ENCODE measurements at places on chromosomes 3 and 15. TPM values are rescaled to one million over a fixed set of nuclear protein-coding genes. Genes with fewer than 3 reads are reported as not detected.

KBTBD13 gene
- polyA plus RNA-seq: 2.3 TPM

KLHL6 gene
- polyA plus RNA-seq: 1.6 TPM

TF gene
- polyA plus RNA-seq: 1.6 TPM

MOBP gene
- 0.03 TPM for polyA plus RNA-seq

BDH1 gene
- polyA plus RNA-seq: 2.2 TPM

GOLGA6D gene
- polyA plus RNA-seq: 0.16 TPM

GPX1 gene
- 81.4 TPM for polyA plus RNA-seq

ST6GAL1 gene
- 15.7 TPM for polyA plus RNA-seq

STRA6 gene
- polyA plus RNA-seq: 1.9 TPM

LDHAL6B gene
- polyA plus RNA-seq: not detected

BFSP2 gene
- not detected for polyA plus RNA-seq

ZNF717 gene
- 7.1 TPM for polyA plus RNA-seq

SCN11A gene
- 3.9 TPM for polyA plus RNA-seq

PRSS50 gene
- not detected for polyA plus RNA-seq

DNA sequence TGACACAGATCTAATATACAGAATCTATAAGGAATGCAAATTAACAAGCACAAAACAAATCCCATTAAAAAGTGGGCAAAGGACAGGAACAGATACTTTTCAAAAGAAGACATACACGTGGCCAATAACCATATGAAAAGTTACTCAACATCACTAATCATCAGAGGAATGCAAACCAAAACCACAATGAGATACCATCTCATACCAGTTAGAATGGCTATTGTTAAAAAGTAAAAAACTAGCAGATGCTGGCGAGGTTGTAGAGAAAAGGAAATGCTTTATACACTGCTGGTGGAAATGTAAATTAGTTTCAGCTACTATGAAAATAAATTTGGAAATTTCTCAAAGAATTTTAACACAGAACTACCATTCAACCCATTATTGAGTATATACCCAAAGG lies 50.7 kb downstream of the ADAMTS17 start:
- no peak for DNase-seq

DNA sequence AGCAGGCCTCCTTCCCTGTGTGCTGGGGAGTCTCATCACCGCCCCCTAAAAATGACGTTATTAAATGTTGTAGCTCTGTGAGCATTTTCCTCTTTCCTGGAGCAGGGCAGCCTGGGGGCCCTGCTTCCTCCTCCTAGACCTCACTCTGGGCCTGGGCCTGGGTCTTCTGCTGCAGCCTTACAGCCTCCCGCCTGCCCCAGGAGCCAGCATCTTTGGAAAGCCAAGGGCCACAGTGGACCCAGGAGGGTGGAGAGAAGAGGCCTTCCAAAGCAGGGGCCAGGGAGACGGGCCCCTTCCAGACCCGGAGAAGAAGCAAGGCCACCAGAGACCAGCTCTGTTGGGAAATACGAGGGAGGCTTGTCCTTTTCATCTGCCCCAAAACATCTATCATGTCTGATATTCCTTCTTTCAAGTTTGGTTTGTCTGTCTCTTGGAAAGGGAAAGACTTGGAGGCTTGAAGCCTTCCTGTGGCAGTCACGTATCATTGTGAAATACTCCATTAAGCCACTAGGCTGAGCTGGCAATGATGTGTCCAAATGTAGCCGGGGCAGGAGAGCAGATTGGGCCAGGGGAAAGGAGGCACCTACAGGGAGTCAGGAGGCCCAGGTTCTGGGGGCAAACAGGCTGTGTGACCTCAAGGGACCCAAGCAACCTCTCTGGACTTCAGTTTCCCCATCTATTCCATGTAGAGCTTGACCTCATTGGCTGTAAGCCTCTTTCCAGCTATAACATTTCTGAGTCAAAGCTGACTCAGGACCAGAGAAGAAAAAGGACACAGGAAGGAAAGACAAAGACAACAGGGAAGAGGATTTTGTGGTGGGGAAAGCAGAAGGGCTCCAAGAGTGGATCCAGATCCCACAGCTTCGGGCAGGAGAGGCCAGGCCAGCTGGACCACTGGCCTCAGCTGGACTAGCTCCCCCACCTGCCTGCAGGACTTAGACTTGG lies 31.1 kb downstream of the CYP11A1 start:
- no peak for DNase-seq

DNA sequence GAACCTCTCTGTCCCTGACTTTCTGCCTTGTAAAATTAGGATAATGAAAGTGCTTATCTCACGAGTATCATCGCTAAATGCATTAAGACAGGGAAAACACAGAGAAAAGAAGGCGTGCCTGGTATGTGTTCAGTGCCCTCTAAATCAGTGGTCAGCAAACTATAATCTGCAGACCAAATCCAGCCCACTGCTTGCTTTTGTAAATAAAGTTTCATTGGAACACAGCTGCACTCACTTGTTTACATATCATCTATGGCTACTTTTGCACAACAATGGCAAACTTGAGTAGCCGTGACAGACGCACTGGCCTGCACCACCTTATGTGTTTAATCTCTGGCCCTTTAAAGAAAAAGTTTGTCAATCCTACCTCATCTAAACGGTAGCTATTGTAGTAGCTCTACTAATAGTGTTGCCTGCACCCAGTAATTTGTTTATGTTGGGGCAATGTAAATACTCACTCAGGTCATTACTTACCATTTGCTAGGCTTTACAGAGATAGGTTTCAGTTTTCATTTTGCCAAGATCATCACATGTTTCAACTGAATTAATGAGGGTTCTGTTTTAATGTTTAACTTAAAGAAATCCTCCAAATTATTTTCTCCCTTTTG lies 229.4 kb downstream of the FEZF2 start:
- no peak for DNase-seq

DNA sequence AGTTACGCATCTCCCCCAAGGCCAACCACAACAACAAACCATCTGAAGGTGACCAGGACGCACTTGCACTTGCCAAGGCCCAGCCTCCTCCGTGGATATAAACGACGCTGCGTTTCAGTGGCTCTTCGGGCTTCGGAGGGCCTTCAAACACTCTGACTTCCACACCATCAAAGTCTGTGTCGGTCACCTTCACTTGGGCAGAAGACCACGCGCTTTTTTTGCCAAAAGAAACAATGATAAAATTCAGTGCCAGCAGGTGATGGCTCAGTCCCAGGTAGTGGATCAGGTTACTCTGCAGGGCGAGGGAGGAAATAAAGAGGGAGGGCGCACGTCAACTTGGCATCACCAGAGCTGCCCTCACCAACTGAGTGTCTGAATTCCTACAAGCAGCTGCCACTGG lies 63.0 kb downstream of the NCEH1 start:
- no peak for DNase-seq

- no peak for DNase-seq
Measured at GRCh38 chr3:106117490-106117858, 248.7 kb upstream of the CBLB start.

GRCh38 chr3:5583920-5584319 lies 396.4 kb downstream of the EDEM1 start:
- no peak for DNase-seq

DNA sequence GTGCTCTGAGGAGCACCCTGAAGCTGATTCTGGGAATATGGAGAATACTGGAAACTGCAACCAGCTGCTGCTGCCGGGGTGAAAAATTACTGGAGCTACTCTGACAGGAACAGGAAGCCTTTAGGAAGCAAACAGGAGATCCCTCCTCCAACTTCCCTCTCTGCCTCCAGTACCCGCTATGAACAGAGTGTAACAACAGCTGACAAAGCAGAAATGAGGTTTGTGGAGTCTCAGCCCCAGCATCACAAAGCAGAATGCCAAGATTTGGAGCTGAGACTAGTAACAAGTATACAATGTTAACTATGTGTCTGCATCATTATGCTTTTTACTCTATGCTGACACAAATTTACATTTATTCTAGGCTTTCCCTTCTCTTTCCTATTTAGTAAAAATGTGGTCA lies 22.7 kb upstream of the PIAS1 start:
- no peak for DNase-seq

GRCh38 chr15:77688266-77688665 lies 55.6 kb upstream of the LINGO1 start:
- DNase-seq: no peak

GRCh38 chr3:27354588-27355203 lies 14.5 kb downstream of the NEK10 start:
- DNase-seq: no peak

DNA sequence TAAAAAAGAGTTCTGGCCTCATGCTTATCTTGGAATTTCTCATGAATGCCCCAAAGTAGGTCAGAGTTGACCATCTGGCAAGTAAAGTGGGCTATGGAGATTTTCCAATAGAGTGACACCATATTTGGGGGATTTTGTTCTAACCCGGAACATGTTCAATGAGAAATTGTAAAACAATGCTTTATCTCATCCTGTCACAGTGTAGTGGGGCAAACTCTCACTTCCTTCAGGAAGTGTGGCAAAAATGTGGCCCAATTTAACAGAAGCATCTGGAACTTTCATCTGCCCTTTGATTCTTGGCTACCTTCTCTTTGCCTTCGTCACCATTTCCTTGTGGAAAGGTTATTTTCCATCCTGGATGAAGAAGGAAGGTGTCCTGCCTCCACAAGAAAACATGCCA lies 70.8 kb downstream of the ADAMTS9 start:
- DNase-seq: peak; percentile 30

DNA sequence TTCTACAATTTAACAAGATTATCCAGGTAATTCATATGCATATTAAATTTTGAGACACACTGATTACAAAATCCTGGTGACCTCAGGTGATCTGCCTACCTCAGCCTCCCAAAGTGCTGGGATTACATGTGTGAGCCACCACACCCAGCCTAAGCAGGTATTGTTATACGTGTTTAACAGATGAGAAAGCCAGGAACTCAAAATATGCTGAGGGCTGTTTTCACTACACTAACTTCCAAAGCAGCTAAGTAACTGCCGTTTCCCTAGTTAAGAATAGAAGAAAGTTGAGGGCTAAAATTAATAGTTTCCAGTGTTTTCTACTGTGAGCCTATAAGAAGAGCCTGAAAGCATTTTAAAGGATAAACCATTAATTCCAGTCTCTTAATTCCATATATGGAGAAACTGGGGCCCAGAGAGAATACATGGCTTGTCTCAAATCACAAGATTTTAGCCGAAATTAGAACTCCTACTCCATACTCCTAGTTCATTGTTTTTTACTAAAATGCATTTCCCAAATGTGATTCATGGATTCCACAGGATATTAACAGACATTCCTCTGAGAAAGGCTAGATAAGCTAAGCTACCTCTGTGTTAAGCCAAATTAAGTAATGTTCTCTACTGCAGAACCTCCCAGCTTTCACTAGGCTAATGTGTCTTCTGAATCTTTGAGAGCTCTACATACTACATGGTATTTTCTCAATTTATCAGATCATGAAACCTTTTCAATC lies 17.0 kb upstream of the AVEN start:
- no peak for DNase-seq

GRCh38 chr15:98905963-98906711 lies 101.5 kb downstream of the PGPEP1L start:
- no peak for DNase-seq

- no peak for DNase-seq
Measured at GRCh38 chr3:122626515-122627180, 49.2 kb downstream of the PARP15 start.

GRCh38 chr3:56309465-56309864 lies 158.8 kb downstream of the ERC2 start:
- no peak for DNase-seq

DNA sequence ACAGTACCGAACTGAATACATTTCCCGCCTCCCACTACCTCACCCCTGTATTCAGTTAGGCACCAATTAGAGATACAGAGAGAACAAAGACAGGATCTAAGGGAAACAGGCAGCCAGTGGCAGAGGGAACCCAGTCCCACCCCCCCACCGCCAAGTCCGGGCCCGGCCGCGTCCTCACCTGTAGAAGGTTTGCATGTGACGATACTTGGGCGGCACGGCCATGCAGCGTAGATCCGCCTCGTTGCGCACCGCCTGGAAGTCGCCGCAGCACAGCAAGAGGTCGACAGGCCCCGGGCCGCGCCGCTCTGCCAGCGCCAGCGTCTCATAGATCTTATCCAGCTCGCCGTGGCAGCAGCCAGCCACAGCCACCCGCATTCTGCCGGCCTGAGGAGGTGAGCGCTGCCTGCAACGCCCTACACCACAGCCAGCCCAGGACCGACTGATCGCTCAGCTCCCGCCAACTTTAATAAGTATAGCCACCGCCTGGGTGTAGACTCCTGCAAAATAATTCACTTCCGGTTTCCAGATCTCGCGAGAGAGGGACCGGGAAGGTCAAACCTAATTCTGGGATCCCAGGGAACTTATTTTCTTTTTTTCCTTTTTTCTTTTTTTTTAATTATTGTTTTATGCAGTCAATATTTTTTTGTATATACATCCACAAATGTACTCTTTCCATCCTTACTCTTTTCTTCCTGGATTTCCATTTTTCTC lies at the start of gene DBR1:
TSS of gene DBR1 (minus strand) at position 501 of the 711 bp plus-strand sequence. CDS start at position 375, 126 bp downstream.
- DNase-seq: peak; percentile 85

GRCh38 chr3:126105691-126106187 lies 21.8 kb upstream of the SLC41A3 start:
- DNase-seq: no peak

- no peak for DNase-seq
Measured at GRCh38 chr3:4097801-4098200, 205.4 kb upstream of the SETMAR start.

- DNase-seq: peak; percentile 20
Measured at GRCh38 chr15:44501768-44502366, 35.1 kb upstream of the EIF3J start.

- no peak for DNase-seq
Measured at GRCh38 chr15:31266712-31267111, 59.9 kb upstream of the KLF13 start.

GRCh38 chr3:95899494-95899893 lies 914.9 kb upstream of the EPHA6 start:
- DNase-seq: no peak

DNA sequence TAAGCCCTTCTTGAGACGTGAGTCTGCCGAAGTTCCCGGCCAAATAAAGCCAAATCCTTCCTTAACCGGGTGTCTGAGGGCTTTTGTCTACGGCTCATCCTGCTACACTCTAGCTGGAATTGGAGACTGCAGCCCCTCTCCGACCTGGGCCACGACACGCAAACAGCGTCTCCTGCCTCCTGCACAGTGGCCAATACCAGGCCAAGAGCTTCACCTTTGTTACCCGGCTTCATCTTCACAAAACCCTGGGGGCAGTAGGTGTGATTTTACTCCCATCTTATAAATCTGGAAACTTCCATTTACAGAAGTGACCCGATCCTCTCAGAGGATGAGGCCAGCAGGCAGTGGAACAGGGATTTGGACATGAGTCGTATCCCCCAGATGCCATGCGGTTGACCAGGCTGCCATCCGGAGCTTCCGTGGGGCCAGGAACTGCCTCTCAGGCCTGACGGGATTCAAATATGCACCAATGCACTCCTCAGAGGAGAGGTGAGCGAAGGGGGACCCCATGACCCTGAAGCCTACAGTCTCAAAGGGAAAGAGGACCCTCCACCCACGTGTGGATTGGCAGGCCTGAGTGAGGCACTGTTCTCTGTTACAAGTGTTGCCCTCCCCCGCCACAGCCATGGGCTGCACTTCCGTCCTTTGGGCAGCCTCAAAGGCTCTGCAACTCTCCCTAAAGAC lies 53.2 kb upstream of the KLF13 start:
- DNase-seq: no peak

DNA sequence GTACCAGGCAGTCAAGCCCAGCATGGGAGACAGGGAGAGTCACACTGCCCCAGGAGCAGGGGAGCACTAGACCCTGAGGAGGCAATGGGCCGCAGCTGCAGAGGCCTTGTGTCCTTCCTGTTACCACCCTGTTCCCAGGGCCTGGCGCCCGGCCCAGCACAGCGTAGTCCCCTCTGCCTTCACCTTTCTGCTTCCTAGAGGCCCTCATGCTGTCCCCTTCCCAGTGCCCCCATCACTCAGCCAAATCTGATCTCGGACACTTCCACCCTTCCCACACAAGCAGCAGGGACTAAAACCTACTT lies 6.9 kb upstream of the TBC1D2B start:
- DNase-seq: no peak

- no peak for DNase-seq
Measured at GRCh38 chr15:73389971-73390544, 21.3 kb upstream of the HCN4 start.
